NCI-H2081 treated with DMSO at 0.1 percent for 48 hours (cell line): ENCODE measurements at places on chromosomes 16 and 17.

- DNase-seq: no peak
Observed at GRCh38 chr17:74712301-74712700, 422 bp downstream of the CD300LF start.

- DNase-seq: peak; percentile 46
Observed at GRCh38 chr17:38579934-38580333, 25.8 kb downstream of the SRCIN1 start.

DNA sequence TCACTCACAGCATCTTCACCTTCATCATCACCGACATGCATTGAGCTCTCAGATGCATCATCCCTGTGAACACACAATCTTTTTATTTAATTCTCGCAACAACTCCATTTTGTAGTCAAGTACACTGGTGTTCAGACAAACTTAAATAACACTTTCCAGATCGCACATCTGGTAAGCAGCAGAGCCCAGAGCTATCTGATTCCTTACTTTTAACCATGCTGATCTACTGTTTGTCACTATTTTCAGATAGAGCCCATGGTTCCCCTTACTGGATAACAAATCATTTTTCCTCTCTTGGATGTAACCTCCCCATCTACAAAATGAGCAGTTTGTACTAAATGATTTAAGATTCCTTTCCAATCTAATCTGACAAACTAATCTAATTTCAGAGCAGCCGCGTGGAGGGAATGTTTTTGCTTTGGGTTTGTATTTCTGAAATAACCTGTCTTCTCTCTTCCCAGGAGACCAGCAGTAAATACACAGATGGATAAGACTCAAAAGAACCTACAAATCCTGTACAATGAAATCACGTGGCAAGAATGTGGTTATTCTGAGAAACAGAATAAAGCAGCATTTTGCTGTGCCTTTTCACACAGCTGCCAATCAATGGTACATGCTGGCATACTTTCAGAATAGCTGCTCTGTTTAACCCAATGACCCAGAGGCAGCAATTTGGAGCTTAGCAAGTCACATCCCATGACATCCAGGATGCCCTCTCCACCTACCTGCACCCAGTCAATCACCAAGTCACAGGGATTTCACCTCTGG lies 72.9 kb upstream of the CCL2 start:
- DNase-seq: no peak

GRCh38 chr16:89945654-89946053 lies 2.9 kb upstream of the DEF8 start:
- DNase-seq: no peak

GRCh38 chr17:11900041-11900476 lies 97.2 kb downstream of the ZNF18 start:
- DNase-seq: no peak

DNA sequence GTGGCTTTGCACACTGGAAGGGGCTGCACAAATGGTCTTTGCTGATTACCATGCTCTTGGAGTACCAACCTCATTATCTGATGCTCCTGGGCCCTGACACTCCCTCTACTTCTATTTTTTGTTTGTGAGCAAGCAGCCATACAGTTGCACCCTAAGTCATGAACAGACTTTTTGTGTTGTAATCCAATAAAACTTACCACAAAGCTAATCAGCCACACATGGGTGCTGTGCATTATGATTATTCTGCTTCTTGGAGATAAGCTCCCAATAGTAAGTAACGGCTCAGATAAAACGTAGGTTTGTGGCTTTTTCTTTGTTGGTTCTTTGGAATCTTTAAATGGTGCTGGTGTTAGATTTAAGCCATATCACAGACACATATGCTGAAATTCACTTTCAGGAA lies 76.2 kb downstream of the CCT6B start:
- DNase-seq: no peak

DNA sequence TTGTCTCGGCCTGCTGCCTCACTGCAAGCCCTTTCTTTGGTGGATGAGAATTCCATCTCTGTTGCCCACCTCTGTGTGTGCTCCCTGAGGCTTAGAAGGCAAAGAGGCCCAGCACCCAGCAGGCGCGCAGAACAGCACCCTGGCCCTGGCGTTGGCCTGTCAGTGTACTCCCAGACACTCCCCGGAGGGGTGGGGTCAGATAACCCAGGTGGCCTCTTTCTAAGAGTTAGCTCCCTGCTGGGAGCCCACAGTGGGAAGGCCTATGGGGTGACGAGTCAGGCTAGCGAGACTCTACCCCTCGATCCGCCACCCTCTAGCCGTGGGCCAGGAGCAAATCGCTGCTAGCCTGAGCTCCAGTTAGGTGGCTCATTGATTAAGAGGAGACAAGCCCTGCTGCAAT lies 38.1 kb downstream of the SRL start:
- DNase-seq: no peak

GRCh38 chr16:9123401-9123800 lies 32.0 kb downstream of the HAPSTR1 start:
- DNase-seq: no peak

DNA sequence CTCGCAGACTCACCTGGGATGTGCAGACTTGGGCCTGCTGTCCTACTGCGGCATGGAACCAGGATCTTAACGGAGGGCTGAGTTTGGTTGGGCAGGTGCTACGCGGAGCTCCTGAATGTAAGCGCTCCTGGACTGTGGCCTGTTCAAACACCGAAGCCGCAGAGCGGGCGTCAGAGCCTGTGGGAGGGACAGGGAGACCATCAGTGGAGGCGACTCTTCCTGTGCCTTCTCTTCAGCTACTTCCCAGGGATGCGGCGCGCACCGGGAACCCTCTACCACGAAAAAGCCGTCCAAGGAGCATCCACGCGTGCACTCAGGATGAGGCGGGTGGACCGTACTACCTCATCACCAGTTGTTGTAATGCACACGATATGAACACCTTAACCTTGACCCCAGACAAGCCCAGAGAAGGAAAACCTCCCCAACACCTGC lies 2.0 kb downstream of the USP36 start:
- peak; percentile 72 for DNase-seq

GRCh38 chr17:62566996-62567578 lies 60.4 kb upstream of the MRC2 start:
- no peak for DNase-seq

DNA sequence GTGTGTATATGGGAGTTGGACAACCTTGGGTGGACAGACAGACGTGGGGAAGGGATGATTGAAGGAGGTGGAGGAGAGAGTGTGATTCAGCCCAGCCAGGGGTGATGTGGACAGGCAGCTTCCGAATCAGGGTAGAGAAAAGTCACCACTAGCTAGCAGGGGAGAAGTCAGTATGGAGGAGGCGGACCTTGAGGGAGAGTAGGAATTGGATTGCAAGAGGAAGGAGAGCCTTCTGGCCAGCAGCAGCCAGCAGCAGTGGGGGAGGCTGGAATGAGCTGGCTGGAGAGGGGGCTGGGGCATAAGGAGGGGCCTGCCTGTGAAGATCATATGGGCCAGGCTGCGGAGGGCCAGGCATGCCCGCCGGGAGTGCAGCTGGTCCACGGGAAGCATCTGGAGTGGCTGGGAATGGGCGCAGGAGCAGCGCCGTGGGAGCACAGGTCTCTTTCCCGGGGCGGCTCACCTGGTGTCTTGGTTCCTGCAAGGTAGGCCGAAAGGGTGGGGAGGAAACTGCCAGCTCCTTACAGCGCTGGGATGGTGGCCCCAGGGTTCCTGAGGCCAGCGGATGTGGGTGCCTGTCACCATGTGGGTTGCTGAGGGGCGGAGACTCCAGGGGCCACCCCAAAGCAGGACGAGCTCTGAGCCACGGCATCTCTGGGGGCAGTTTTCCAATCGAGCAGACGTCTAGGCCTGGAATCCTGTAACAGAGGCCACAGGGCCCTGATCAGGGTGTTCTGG lies 235.3 kb downstream of the SEC14L1 start:
- DNase-seq: no peak

GRCh38 chr17:44359458-44360143 lies 4.1 kb downstream of the FAM171A2 start:
- DNase-seq: no peak

DNA sequence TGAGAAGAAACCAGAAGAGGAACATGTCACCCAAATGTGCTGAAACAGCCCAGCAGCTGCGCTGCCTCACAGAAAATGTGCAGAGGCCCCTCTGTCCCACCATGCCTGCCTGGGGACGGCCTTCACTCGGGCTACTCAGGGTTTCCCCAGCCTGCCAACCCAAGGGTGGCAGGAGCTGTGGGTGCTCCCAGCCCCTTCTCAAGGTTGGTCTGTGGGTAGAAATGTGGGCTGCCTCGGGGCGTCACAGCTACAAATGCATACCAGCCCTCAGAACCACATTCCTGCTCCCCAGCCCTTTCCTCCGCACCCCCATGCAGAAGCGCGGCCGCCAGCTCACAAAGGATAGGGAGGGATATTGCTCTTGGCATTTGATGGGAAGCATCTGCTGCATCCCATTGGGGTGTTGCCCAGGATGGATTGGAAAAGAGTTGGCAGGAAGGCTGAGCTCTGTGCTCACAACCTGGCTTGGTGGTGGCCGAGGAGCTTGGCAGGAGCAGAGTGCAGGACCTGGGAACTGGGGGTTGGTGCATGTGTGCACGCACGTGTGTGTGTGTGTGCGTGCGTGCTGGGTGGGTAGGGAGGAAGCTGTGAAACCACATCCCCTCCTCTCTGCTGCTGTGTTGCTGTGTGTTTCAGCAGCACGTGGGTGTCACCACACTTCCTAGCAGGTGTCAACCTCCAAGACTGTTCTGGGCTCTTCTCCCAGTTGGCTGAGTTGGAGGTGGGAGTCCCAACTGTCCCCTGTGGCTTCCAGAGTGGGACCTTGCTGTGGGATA lies 304.4 kb downstream of the SEC14L1 start:
- no peak for DNase-seq

GRCh38 chr17:72185564-72185963 lies 64.7 kb downstream of the SOX9 start:
- DNase-seq: no peak

DNA sequence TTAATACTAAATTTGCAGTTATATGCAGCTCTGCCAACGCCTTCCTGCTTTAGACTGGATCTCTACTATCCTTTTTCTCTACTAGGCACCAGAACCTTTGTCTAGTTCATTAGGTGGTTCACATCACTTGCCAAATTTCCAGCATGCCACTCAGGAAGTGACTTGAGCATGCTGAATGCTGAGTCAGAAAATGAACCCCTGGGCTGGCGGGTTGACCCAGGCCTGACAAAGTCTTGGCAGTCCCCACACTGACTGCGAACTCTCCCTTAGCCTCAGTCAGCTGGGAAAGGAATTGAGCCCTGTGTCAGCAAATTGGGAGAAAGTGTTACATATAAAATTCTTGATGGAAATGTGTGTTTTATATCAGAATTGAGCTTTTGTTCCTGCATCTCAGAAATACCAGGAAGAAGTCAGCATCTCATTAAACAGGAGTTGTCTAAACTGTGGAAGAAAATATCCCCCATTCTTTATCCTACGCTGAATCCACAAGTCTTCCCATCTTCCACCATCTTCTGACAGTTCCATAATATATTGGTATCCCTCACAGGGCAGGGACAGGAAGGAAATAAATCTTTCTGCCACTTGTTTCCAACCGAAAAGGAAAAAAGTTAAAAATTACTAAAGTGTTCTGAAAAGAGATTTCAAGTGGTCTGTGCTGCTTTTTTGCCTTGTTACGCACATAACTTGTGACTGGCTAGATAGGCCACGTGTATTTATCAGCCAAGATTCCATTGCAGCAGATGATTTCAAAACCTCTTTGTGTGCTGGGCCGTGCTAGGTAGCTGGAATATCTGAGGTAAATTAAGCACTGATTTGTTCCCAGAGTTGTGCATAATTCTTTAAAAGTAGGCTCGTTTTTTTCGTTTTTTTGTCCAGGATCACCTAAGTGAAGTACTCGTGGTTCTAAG lies 16.7 kb upstream of the SLC12A3 start:
- DNase-seq: no peak
